Amniotic stem cell (primary cell): ENCODE measurements at places on chromosomes 7 and 10.

GRCh38 chr7:121608785-121609184 is 212.7 kb upstream of the FAM3C start:
- no peak for DNase-seq

DNA sequence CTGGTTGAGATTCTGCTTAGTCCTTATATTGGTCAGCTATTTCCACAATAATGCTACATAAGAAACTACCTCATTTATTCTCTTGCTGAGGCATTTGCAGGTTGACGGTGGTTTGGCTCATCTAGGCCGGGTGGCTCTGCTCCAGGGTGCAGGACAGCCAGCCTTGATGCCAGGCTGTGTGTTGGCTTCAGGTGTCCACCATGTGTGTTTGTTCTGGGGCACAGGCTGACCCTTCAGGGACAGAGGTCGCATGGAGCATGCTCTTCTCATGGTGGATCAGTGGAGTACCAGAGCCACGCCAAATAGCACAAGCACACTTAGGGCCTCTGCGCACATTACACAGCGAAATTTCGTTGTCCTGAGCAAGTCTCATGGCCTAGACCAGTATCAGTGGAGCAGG is 249.9 kb downstream of the LRMDA start:
- no peak for DNase-seq

- no peak for DNase-seq
Observed at GRCh38 chr7:72394016-72394415, 18.1 kb downstream of the CALN1 start.

DNA sequence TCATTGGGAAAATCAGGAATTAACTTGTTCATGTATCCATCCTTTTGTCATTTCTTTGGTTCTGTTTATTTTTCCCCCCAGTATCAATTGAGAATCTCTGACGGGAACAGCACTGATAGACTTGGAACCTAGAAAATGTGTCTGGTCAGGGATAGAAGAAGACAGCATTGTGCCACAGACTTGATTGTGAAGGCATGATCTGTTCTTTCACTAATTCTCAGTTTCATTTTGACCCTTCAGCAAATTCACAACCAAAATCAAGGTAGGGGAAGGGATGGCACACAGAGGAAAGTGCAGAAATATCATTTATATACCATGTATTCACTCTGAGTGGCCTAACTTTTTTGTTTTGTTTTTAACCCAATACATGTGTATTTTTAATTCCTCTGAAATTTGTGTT is 106.8 kb downstream of the WNT2 start:
- no peak for DNase-seq

DNA sequence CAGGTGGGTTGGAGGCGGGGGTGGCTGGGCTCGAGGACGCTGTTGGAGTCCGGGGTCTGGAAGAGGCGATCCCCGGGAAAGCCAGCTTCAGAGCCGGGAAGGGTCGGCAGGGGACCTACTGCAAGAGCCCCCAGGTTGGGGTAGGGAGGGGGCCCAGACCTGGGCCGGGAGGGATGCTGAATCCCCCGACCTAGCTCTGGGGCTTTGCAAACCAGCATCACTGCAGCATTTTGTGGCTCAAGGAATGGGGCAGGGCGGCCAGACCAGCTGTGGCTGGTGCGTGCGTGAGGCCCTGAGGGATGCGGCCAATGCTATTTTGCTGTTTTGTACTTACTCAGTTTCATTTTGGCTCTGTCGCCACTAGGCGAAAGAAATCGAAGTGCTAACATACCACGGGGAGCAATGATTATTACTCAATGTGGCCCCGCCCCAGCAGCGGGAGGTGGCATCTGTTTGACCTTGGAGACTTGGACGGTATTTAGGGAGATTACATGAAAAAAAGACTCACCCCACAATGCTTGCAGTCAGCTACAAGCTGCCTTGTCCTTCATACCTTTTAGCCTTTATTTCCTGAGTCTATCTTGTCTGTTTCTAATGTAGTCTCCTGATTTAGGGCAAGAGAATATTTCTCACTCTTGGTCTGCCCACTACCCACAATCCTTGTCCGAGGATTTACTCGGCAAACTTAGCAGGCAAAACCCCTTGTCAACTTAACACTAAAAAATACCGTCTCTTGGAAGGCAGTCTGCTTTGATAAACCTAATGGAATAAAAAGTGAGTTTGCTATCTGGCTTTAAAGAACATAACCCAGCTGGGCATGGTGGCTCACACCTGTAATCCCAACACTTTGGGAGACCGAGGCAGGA is 16.2 kb downstream of the HSPB1 start:
- DNase-seq: peak; percentile 76

- no peak for DNase-seq
Observed at GRCh38 chr7:157176771-157177170, 38.0 kb downstream of the UBE3C start.

GRCh38 chr10:71283410-71283809 is 35.6 kb upstream of the SLC29A3 start:
- DNase-seq: no peak

- DNase-seq: no peak
Observed at GRCh38 chr7:152869041-152869676, 109.6 kb downstream of the ACTR3B start.

GRCh38 chr7:107676249-107676648 is 15.6 kb downstream of the SLC26A4 start:
- DNase-seq: no peak

DNA sequence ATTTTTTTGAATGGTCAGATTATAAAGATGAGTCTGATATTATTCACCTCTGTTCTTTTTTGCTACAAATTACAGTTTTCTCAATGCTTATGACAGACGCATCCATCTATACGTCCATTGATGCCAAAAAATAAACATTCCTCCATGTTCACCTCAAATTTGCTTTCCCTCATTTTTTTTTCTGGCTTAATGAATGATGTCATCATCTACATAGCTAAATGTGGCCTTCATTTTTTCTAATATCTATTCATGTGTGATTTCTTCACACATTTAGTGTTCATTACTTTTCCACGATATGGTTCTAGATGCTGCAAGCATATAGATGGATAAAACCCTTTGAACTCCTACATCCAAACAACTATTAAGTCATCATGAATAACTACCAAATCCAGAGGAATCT is 163.1 kb downstream of the MAGI2 start:
- DNase-seq: no peak

- DNase-seq: no peak
Observed at GRCh38 chr10:95388109-95388471, 97.3 kb upstream of the PDLIM1 start.

GRCh38 chr7:94239661-94240234 is 154.9 kb upstream of the COL1A2 start:
- no peak for DNase-seq

GRCh38 chr7:147721962-147722830 is 868.4 kb upstream of the C7orf33 start:
- no peak for DNase-seq

DNA sequence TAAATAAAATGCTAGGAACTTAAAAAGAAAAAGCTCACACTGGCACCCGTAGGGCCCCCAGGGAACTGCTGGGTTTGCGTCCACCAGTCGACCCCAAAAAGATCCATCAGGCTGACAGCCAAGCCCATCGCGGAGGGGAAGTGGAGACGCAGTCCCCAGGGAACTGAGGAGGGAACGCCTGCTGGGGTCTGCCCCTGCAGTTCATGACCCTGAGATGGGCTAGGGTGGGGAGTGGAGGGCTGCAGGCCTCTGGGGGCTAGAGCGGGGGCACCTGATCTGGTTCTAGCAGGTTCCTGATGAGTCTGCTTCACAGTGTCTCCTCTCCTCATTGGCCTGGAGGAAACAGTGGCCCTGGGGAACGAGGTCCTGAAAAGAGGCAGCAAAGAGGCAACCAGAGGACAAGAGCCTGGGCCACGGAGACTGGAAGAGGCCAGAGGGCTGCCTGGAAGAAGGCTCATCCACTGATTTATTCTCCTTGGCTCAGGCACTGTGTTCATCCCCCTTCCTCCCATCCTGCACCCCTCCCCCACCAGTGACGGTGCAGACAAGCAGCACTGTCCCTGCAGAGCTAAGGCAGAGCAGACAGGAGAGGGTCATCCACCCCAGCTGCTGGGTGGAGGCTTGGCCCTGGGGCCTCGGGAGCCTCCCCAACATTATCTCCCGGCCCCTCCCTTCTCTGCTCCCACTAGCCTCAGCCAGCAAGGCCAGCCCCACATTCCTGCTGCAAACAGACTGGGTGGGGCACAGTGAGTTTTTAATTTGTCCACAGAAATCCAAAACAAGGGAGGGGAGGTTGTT is 24.7 kb upstream of the HSPA12A start:
- no peak for DNase-seq

DNA sequence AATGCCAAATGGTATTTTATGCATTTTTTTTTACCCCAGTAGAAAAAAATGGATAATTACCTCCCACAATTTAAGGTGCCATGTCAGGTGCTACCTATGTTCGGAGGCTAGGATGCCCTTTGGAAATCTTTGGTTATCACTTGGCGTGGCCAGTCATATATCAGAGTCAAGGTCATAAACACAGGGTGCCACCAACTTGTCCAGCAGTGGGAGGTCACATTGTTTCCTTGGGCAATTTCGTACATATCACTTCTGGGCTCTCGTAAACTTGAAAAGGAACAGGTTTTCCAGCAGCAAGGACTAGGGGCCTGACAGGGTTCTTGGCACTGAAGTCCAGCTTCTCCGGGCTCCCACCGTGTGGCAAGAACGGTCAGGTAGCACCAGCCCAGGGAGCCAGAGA is 48.0 kb upstream of the BHLHA15 start:
- no peak for DNase-seq

DNA sequence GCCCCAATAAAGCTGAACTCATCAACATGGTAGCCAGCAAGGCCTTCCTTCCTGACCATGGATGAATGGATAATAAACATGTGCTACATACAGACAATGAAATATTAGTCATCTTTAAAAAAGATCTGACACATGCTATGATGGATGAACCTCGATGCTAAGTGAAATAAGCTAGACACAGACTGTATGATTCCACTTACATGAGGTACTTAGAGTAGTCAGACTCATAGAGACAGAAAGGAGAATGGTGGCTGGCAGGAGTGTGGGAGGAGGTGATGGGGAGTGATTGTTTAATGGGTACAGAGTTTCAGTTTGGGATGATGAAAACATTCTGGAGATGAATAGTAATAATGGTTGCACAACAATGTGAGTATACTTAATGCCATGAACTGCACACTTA is 114.1 kb upstream of the SORCS3 start:
- DNase-seq: no peak

DNA sequence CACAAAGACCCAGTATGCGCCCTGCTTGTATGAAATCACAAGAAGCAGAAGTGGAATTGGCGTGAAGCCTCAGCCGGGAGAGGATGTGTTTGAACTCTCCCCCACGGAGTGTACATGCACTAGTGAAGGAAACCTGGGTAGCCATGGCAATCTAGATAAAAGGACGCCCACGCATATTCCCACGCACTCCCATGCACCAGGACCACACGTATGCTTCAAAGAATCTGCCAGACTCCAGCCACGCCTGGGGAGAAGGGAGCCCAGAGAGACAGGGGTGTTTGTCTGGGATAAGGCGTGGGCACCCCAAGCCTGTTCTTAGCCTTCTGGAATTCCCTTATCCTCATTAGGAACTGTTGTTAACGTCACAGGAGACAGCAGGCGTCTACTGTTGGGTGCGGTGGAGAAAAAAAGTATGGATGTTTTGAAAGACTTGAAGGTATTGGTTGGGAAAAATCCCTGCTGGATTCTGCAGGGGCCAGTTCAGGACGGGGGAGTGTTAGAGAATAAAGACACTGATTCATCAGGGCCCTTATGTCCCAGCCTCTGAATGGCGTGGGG is 28.9 kb upstream of the ECHDC3 start:
- no peak for DNase-seq

DNA sequence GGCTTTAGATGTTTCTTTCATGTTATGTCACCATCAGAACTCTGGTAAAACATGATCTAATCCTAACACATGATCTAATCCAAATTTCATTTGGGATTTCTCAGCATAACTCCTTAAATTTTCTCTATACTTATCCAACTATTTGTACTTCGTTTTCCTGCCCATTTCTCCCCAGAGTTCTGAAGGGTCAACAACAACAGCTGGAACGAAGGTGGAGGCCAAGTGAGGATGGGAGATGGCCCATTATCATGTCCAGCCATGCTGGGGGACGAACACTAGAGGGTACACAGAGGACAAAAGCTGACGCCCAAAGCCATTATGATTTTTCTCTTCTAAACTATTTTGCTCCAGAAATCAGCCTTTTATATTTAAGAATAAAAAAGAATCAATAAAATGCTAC is 185.4 kb downstream of the DOCK4 start:
- DNase-seq: no peak

GRCh38 chr7:5637415-5637814 is 144.0 kb downstream of the RNF216 start:
- no peak for DNase-seq

DNA sequence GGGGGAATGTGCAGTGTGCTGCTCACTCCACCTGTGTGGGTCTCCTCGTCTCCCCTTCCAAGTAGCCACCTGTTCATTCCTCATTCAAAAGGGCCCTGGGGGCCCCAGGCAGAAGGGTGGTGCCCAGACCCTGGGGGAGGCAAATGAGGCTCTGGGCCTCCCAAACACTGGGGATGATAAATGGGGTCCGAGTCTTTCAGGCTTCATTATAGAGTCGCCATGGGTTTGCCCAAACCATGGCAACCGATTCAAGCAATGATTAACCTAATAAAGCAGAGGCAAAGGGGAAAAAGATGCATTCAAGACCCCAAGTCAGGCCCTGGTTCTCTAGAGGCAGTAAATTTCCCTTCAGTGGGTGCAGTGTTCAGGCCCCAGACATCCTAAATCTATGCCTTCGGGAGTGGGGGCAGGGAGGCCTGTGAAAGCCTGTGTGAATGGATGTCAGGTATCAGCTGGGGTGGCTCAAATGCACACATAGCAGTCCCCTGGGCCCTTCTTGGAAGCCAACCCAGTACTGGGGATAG is 10.4 kb downstream of the NEUROG3 start:
- DNase-seq: no peak

- DNase-seq: no peak
Observed at GRCh38 chr10:130636313-130636930, 500.2 kb downstream of the GLRX3 start.

GRCh38 chr10:30781670-30782121 is 152.1 kb upstream of the LYZL2 start:
- no peak for DNase-seq
